ENCODE measurements at places on chromosomes 2 and 18. TPM values are rescaled to one million over a fixed set of nuclear protein-coding genes. Genes with fewer than 3 reads are reported as not detected.

Gene SP140
- total RNA-seq: 0.36 TPM

GRCh38 chr2:182496596-182496995 lies 69.8 kb upstream of the PDE1A start:
- peak; percentile 30 for DNase-seq

- no peak for DNase-seq
These were observed 536.5 kb upstream of the CRIM1 start for GRCh38 chr2:35819033-35819432.

DNA sequence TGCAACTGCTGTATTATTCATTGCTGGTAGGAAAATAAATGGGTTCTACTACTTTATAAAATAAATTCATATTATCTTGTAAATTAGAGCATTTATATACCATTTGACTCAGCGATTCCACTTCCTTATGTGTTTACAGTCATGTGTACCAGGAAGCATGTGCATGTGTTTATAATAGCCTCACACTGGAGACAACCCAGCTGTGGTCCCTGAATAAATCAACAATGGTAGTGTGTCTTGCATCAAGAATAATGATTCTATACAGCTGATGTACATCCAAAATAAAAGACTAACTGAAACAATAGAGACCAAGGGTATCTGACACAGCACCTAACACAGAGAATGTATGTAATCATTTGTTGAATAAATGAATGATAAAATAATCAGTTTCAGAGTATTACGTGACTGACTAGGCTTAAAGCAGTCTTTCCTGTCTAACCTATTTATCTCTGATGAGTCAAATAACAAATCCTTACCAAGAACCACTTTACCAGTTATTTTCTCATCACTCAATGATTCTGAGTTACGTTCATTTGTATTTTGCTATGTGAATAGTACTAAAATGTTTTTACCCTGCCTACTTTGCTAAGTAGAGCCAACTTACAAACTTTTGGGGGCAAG lies 216.8 kb downstream of the UBE2E3 start:
- no peak for DNase-seq

All from osteoblast (primary cell).